ENCODE measurements at places on chromosomes 12 and 14.

- DNase-seq, result peak; percentile 87
Measured at GRCh38 chr12:62640910-62641448, 174.4 kb downstream of the MON2 start.

- DNase-seq, result no peak
Measured at GRCh38 chr12:40351976-40352375, 127.2 kb downstream of the LRRK2 start.

- DNase-seq, result no peak
Measured at GRCh38 chr14:80059041-80059440, 152.3 kb downstream of the DIO2 start.

DNA sequence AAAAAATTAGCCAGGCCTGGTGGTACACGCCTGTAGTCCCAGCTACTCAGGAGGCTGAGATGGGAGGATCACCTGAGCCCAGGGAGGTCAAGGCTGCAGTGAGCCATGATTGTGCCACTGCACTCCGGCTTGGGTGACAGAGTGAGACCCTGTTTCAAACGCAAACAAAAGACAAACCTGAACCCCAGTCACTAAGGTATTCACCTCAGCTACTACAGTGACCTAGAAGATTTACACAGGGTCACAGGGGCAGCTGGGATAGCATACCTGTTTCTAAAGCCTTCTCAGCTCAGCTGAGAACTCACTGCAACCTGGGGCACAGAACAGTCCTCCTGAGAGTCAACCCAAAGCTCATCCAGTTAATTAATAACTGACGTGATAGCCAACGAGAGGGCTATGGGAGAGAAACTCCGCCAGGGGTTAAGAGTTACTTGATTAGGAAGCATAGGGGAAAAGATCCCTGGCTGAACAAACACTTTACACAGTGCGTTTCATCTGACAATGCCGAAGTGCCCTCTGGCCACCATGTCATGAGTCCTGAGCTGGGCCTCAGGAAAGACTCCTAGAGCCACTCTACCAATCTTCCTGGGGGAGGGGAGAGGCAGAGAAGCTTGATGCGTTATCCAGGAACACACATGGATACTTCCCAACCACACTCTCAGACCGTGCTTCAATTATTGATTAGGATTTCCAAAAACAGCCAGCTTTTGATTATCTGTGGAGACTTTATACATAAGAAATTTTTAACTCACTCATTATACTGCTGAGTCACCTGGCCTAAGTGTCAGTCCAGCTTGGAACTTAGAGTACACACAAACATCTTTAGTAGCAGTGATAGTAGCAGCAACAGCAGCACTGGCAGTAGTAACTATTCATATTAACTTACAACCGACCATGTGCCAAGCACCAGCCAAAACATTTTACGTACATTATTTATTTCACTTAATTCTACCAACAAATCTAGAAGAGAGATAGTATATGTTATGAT, 48.2 kb downstream of the FOXN3 start:
- DNase-seq, result no peak

DNA sequence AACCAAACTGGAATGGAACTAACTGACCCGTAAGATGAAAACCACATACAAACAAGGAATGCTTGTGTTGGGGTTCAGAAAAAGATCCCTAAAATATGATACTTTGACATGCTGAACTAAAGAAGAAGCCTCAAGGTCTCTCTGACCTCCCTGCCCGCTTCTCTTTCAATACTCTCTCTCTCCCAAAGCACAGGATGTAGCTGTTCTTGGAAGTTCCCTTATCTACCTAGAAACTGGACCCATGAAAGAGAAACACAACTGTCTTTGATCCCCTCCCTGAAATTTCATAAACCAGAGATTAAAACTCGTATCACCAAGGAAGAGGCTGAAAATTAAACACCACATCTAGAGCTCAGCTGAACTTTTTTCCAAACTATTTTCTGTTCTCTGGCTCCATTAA, 76.7 kb upstream of the FERMT2 start:
- no peak for DNase-seq

DNA sequence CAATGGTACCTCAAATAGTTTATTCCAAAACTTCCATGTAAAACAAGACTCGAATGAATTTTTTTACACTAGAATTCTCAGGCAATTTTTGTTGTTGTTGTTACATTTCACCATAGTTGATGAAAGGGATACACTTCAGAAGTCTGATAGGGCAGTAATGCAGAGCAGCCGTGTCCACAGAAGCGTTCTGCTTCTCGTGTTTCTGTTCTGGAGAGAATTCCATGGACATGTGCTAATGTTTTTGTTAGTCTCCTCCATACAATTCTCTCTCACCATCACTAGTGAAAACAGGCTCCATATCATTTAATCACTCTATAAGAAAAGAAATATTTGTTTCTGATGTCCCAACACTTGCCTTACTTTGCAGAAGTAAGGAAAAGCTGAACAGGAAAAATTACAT, 606.1 kb downstream of the SLC16A7 start:
- DNase-seq, result no peak

DNA sequence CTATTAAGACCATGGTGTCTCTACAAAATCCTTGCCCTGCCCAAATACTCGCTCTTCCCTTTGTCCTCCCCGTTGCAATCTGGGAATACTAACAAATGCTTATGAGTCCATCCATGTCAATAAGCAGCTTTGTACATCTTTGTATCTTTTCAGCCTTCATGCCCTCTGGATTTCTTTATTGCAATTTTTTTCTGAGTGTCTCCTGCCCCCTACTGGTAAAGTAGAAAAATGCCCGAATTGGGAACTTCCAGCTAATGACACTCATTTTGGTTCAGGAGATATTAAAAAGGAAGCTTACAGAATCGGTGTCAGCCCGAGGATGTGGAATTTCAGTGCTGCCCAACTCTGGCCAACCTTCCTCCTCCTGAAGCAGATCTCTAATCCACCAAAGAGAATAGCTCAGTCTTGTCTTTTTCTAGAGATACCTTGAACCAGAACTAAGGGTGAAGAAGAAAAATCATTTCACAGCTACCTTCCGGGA, 46.0 kb downstream of the SH2B3 start:
- peak; percentile 53 for DNase-seq

GRCh38 chr12:71536279-71536938, 96.8 kb downstream of the LGR5 start:
- no peak for DNase-seq

DNA sequence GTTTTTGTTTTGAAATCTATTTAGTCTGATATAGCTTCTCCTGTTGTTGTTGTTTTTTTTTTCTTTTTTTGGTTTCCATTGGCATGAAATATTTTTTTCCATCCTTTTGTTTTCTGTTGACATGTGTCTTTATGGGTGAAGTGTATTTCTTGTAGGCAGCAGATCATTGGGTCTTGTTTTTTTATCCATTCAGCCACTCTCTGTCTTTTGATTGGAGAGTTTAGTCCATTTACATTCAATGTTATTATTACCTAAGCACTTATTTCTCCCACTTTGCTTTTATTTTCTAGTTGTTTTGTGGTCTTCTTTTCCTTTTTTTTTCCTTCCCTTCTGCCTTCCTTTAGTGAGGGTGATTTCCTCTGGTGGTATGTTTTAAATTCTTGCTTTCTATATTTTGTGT, 193.6 kb upstream of the TMEM260 start:
- DNase-seq, result no peak

GRCh38 chr14:49396801-49397200, 189.4 kb downstream of the RPS29 start:
- DNase-seq, result no peak

DNA sequence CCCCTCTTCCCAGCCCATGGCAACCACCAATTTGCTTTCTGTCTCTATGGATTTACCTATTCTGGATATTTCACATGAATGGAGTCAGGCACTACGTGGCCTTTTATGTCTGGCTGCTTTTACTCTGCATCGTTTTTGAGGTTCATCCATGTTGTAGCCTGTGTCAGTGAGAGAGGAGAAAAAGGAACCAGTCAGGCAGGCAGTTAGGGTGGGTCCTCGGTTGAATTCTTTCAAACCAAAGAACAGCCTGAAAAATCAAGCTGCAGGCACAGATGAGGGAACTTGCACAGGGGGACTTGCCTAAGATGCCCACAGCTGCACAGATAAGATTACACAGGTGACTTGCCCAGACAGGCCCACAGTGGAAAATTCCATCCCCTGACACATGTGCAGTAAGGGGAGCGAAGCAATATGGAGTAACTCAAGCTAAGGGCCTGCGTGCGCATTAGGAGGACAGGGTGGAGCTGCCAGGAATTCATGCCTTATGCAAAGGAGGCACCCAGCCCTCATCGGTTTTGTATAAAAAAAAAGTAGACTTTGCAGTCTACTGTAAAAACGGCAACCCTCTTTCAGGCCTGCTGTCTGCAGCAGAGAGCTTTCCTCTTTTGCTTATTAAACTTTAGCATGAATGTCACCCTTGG, 152.4 kb upstream of the RFLNA start:
- DNase-seq, result no peak

DNA sequence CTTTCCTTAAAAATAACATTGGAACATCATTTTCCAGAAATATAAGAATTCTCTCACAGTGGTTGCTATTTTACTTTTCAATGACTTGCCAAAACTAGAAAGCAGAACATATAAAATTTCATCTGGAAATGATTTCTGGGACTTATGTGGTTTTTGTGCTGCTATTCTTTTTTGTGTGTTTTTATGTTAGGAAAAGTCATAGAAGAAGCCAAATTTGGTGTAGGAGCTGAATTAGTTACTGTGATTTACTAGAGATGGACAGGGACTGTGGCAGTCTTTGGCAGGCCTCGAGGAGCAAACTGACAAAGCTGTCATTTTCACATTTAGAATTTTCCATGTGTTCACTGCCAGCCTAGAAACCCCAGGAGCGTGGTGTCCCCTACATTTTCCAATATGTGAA, 38.3 kb upstream of the LDHB start:
- no peak for DNase-seq

DNA sequence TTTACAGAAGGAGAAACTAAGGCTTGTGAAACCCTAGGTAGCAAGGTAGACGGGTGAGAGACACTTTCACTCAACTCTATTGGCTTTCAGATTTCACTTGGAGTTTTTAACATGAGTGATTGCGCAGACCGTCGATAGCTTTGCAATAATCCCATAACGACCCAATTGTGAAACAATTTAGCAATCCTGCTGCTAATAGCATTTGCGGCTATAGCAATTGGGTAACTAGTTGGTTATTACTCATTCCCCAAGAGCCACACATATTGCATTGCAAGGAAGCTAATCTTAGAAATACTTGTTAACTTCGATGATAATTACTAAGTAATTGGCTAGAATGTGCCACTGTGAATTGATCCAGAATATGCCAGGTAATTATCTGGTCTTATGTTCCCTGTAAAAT, 159.9 kb upstream of the NOS1 start:
- DNase-seq, result no peak

GRCh38 chr12:100699209-100699608, 95.4 kb upstream of the ANO4 start:
- DNase-seq, result no peak

- DNase-seq, result no peak
Measured at GRCh38 chr12:73445658-73446324, 1091.8 kb upstream of the ATXN7L3B start.

DNA sequence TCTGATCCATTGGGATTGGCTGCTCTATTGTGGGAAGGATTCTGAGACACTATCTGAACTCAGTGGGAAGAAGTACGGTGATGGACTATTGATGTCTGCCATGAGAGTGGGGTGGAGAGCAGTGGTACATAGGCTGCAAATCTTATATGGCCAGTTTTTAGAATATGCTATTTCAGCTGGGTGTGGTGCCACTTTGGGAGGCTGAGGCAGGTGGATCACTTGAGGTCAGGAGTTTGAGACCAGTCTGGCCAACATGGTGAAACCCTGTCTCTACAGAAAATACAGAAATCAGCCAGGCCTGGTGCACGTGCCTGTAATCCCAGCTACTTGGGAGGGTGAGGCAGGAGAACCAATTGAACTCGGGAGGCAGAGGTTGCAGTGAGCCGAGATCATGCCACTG, 505.9 kb downstream of the MED13L start:
- no peak for DNase-seq

GRCh38 chr12:110349514-110350151, 53.9 kb downstream of the ANAPC7 start:
- DNase-seq, result peak; percentile 35
